NCI-H1694 (cell line): ENCODE measurements at places on chromosomes 6 and 20.

GRCh38 chr20:54129350-54129749 lies 44.4 kb downstream of the CYP24A1 start:
- no peak for DNase-seq

DNA sequence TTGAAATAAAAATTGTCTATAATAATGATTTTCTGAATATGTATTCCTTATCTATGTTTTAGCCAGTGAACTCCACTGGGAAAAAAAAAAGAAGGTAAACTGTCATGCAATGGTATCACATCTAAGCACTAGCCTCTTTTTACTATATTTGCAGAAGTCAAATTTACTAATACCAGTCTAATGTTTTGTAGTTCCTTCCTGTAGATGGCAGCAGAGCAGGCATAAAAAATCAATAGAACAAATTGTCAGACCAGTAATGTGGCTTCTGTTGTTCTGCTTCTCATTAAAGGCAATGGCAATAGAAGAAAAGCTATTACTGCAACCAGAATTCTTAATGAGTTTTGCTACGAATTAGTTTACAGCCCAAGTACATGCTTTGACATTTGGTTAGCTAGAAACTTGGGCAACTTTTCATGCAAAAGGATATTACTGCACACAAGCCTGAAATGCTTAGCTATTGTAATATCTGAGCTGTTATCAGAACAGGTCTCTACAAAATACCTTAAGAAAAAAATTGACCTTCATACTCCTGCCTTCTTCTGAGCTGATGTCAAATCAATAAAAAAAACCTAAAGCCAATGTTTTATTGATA lies 476.9 kb downstream of the KHDRBS2 start:
- no peak for DNase-seq

DNA sequence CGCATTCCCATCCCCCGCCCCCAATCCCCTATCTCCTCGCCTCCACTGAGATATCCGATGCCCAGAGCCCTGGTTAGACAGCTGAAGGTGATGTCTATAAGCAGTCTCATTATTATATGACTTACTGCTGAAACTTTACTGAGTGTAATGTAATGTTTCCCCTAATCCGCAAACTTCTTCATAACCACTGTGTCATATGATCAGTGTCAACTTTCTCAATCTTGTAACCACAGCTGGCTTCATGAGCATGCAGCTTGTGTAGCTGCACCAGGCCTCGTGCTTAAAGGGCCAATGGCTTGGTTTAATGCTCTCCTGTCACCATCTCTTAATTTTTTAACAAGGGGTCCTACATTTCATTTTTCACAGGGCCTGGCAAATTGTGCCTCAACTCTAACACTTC lies 8.1 kb downstream of the ASIP start:
- no peak for DNase-seq

DNA sequence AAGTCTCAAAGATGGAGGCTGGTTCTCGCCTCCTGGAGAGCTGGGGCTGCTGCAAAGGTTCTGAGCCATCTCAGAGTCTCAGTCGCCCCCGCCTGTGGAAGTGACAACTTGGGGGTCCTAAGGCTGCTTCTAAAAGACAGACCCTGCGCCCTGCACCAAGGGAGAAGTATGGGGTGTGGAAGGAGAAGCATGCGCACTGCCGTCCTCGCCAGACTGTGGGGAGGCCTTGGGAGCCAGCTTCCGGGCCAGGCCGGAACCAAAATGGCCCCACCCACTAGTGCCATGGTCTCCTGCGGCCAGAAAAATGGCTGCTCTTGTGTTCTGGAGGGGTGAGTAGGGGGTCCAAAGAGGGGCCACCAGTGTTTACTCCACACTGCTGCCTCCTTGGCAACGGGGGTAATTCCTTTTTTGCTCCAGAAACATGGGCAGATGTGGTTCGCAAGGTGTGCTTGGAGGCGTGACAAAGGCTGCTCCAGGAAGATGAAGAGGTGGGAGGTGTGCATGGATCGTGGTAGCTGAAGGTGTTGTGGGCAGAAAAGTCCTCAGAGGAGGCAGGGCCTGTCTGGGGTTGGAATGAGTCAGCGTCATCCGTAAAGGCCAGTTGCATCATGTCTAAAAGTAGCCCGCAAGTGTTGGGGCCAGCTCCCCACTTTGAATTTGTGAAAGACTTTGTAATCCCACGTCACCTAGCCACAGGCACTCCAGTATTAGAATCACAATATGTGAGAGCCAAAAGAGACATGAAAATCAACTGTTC lies 329.8 kb upstream of the SOX4 start:
- DNase-seq: no peak

GRCh38 chr6:46629691-46630090 lies 22.9 kb downstream of the CYP39A1 start:
- DNase-seq: no peak

GRCh38 chr20:39944861-39945260 lies 744.2 kb downstream of the MAFB start:
- no peak for DNase-seq

DNA sequence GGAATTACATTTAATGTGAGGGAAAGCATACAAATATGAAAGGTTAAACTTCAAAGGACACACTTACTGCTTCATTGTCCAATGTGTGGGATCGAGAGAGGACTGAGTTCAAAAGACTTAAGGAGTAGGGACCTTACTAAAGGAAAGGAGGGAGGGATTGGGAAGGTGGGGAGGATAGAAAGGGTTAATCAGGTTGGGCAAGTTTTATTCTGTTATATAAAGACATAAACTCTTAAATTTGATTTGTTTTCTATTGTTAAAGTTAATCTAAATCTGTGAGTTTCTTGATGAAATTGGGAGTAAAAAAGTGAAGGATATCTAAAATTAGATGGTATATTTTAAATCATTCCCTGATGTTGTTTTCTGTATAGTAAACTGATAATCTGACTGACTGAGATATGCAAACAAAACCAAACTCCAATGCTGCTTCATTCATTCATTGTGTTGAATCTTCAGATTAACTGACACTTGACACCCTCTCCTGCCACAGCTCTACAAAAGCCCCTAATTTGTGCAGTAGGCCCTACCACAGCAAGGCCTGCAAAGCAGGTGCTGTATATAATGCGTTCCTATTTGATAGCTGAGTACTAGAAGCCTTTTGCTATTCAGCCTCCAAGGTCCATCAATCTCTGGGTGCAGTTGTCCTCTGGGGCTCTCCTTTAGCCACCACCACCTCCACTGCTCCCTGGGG lies 1.3 kb upstream of the UBE2J1 start:
- DNase-seq: no peak

- no peak for DNase-seq
Observed at GRCh38 chr20:19885939-19886660, 128.0 kb downstream of the RIN2 start.

GRCh38 chr6:43979525-43979924 lies 147.7 kb downstream of the MRPL14 start:
- no peak for DNase-seq

DNA sequence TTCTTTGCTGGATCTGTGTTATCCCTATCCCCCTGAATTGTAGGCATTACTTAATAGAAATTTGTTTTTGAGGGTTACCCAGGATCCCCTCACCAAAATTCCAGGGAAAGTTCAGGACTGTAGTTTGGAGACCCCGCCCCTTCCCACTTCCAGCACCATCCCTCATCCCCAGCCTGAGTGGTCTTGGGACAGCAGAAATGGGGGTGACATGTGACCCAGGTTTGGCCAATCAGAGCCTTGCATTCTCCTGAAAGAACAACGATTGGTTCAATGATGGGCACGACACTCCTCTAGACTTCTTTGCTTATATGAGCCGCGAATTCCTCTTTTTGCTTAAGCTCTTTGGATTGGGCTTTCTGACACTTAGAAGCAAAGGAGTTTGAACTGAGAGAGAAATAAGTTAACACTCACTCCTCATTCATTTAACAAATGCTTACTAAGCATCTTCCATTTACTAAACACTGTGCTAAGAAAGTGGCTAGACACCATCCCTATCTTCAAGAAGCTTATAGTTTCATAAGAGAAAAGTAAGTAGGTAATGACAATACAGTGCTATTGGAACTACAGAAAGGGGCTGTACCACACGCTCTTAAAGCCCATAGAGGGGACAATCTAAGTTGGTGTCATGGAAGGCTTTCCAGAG lies 24.9 kb upstream of the PAQR8 start:
- DNase-seq: no peak
